HCT116 (cell line): ENCODE measurements at places on chromosomes 13 and 19. TPM values are rescaled to one million over a fixed set of nuclear protein-coding genes. Genes with fewer than 3 reads are reported as not detected.

The ACP7 gene
- 4.7 TPM for total RNA-seq

The FUT3 gene
- 2.6 TPM for total RNA-seq

The IL4I1 gene
- total RNA-seq: 0.71 TPM

The PRTN3 gene
- 2.7 TPM for total RNA-seq

The LGALS7B gene
- total RNA-seq: 2.4 TPM

The PSG2 gene
- total RNA-seq: not detected

The IZUMO1 gene
- total RNA-seq: 1.7 TPM

The LMTK3 gene
- total RNA-seq: 19.9 TPM

The KLK13 gene
- 3.2 TPM for total RNA-seq

The DIAPH3 gene
- 22.8 TPM for total RNA-seq

The JAK3 gene
- 5.7 TPM for total RNA-seq

The FAM216B gene
- total RNA-seq: not detected
